ENCODE measurements at places on chromosomes 16 and 17. TPM values are rescaled to one million over a fixed set of nuclear protein-coding genes. Genes with fewer than 3 reads are reported as not detected.

- DNase-seq, result no peak
Measured at GRCh38 chr17:12996357-12996756, 21.5 kb downstream of the ELAC2 start.

DNA sequence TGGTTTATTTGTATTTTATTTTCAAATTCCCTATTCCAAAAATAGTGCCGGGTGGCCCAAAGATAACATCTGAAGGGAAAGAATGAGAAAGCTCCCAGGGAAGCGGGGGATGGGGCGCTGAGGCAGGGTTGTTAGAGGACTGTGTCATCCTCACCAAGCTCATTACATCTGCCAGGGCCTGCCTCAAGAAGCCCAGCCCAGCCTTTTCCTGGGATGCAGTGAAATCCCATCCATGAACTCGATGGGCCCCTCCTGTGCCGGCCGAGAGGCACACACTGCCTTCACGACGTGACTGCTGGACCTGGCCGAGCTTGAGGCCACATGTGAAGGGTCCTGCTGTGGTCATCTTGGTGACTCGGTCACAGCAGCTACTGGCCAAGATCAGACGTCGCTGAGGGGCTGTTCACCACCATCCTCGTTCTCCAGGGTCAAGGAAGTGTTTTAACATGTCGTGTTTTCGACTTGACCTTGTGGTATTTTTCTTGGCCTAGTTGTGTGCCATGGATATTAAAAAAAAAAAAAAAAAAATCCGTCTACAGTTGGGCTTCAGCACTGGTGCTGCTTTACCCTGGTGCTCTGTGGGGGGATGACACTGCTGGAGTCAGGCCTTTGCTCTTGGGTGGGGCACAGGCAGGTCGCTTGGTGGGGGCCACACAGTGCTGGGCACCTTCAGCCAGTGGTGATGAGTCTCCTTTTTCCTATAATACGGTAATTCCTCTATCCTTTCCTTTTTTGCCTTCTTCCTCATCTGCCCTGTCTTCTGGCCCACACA, 4.9 kb downstream of the TIMM22 start:
- no peak for DNase-seq

GRCh38 chr16:53632526-53632925, 71.1 kb downstream of the RPGRIP1L start:
- DNase-seq, result no peak

DNA sequence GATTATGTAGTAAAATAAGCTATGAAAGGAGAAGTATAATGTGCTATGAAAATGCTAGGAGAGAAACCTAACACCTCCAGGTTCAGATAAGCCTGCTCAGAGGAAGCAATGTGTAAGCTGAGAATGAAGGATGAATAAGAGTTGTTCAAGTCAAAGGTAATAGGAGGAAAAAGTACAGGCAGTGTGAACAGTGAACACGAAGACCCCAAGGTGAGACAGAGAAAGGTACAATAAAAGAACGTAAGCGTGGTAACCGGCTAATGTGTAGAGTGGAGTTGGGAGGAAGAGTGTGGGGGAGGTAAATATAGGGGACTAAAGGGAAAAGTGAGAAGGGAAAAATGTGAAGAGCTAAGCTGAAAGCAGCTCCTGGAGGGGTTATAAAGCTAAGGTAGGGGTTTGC, 74.2 kb downstream of the TTC19 start:
- no peak for DNase-seq

DNA sequence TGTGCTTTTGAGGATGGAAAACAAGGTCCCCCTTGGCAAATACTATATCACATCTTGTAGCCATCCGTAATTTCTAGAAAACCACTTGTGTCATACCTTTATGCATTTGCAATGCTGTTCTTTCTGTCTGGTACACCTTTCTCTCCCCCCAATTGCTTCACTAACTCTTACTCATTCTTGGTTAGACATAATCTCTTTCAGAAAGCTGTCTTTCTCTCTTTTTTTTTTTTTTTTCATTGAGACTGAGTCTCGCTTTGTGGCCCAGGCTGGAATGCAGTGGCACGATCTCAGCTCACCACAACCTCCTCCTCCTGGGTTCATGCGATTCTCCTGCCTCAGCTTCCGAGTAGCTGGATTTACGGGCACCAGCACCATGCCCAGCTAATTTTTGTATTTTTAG, 94.9 kb upstream of the C17orf78 start:
- no peak for DNase-seq

DNA sequence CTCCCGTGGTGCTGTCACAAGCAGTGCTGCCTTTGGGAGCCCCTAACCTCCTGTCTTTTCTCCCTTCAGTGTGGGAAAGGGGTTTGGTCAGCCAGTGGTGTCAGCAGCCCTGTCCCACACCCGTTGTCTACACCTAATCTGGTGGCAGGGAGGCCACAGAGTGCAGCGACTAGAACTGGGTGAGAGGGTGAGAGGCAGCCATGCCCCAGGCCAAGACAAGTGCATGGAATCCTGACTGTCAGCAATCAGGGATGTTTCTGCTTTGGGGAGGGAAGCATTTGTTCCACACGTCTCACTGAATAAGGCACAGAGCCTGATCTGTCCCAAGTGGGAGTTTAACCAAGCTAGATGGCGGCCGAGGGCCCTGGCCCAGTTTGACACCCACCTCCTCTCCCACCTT, 1.4 kb upstream of the ZNF267 start:
- DNase-seq, result no peak

DNA sequence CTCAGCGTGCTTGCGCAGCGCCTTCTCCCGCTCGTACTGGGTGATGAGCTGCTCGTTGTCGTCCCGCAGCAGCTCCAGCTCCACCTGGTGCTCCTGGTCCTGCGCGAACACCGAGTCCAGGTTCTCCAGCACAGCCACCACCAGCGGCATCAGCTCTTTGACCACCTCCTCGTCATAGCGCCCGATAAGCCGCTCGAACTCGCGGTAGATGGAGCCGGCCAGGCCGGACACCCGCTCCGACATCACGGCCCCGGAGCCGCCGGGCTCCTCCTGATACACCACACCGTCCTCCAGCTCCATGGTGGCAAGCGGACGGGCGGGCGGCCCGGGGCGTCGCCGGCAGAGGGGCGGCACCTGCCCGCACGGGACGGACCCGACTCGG, 320 bp downstream of the SPAG9 start:
- peak; percentile 68 for DNase-seq

DNA sequence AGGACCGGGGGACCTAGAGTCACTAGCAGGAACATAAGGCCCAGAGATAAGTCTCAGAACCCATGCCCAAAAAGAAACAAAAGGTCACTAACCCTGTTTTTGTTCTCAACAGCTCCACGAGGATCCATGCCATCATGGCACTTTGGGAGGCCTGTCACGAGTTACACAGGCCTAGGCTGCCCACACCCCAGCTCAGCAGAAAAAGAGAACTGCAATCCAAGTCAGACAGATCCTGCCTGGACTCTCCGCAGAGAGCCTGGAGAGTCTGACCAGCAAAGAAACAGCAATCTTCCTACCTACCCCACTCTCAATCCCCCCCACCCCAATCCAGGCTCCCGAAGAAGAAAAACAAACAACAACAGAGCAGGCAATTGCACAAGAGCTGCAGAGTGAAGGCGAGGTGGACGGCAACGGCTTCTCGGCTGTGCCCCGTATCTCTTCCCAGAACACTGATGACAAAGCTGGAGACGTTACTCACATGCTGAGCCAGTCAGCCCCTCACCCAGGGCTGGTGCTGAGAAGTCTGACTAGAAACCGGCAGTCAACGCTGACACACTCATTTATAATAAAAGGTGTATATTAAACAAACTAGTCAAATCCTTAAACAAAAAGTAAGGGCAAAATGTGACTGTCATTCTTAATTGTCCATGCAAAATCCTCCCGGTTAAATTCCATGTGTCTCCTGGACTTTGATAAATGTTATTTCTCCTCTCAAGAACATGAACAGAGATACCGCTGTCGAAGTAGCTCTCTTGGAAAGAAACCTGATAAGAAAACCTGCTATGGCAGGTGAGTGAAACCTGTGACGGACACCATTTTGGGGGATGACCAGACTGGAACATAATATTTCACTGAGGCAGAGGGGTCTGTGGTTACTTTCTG, 89.3 kb downstream of the SMG6 start:
- DNase-seq, result peak; percentile 94

DNA sequence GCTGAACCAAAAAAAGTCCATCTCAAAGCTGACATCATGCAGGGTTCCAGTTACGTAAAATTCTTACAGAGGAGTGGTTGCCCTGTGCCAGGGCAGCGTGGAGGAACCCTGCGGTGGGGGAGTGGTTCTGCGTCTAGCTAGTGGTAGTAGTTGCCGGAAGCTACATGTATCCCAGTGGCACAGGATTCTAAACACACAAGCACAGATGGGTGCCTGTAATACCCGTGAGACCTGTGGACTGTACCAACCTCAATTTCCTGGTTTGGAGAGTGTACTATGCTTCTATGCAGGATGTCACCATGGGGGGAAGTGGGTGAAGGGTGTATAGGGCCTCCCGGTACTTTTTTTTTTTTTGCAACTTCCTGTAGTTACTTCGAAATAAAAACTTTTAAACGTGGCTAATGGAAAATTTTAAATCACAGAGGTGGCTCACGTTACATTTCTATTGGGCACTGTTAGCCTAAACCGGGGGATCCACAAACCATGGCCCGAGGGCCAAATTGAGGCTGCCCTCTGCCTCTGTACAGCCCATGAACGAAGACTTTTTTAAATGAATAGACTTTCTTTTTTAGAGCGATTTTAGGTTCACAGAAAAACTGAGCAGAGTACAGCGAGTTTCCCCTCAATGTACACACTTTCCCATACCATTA, 38.5 kb downstream of the TBC1D16 start:
- no peak for DNase-seq

DNA sequence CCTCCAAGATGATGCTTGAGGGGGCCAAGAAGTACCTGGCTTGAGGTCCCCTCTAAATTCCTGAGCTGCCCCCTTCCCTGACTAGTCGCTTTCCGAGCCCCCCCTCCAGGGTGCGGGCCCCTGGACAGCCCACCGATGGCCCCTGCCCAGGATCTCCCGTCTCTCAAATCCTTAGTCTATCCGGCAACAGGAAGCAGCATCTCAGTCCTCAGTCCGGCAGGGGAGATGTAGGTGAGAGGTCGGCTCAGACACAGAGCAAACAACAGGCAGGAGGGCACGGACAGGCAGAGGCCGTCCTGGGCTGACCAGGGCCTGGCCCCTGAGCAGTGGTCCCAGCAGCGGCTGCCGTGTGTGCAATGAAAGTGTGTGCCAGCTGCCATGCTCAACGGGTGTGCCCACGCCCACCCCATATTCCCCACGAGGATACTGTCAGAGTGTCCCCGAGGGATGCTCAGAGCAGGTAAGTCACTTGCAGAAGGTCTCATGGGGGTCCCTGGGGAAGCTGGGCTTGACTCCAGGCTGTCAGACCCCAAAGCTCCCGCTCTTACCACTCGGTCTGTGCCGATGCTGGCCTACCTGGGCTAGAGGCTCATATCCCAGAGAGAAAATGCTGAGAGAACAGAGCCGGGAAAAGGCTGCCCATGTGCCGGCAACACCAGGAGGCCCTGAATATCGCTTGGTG, 7.2 kb downstream of the SLC43A2 start:
- DNase-seq, result no peak

- DNase-seq, result no peak
Measured at GRCh38 chr16:19127205-19127604, 13.4 kb downstream of the ITPRIPL2 start.

Gene GNGT2
- not detected for total RNA-seq

Gene GRAPL
- total RNA-seq, result 0.57 TPM

Gene HSD11B2
- 0.36 TPM for total RNA-seq

Gene SP2
- 3.7 TPM for total RNA-seq

Gene RTN4RL1
- 34.3 TPM for total RNA-seq
